Lung (tissue), 17 donors: ENCODE measurements at places on chromosomes 1 and 21. TPM values are rescaled to one million over a fixed set of nuclear protein-coding genes. Genes with fewer than 3 reads are reported as not detected.

Gene SPAG17
- 40.0 TPM for total RNA-seq

Gene HHAT
- total RNA-seq = 11.3 TPM

Gene PI4KB
- 48.3 TPM for total RNA-seq

Gene DAP3
- total RNA-seq = 50.0 TPM

Gene CCDC24
- total RNA-seq = 20.1 TPM

Gene PPIAL4G
- 0.12 TPM for total RNA-seq

Gene GBP5
- 7.1 TPM for total RNA-seq

Gene KCNH1
- not detected for total RNA-seq

Gene L1TD1
- 2.0 TPM for total RNA-seq

Gene CRTC2
- total RNA-seq = 17.7 TPM

Gene UBXN10
- total RNA-seq = 19.2 TPM

Gene ARTN
- total RNA-seq = 2.7 TPM

Gene FAM72A
- total RNA-seq = 3.1 TPM

Gene KRTAP19-3
- not detected for total RNA-seq

Gene LCE1A
- total RNA-seq = not detected

Gene SLC9C2
- 0.97 TPM for total RNA-seq

Gene GTF2B
- total RNA-seq = 51.1 TPM

Gene HCRTR1
- not detected for total RNA-seq

Gene OR10Z1
- total RNA-seq = not detected

Gene VWA5B1
- 0.31 TPM for total RNA-seq

Gene SLAMF1
- 0.95 TPM for total RNA-seq
